ENCODE measurements at places on chromosomes 12 and 14. TPM values are rescaled to one million over a fixed set of nuclear protein-coding genes. Genes with fewer than 3 reads are reported as not detected.

GXYLT1 gene
- total RNA-seq: 9.9 TPM

SMOC1 gene
- 2.0 TPM for total RNA-seq

- no peak overlapping the region for H3K27ac ChIP-seq
- H3K36me3 ChIP-seq: no peaks in the 10 kb centered on the region
- peaks cover 13% of the 10 kb centered on the region for H3K27me3 ChIP-seq
Measured at GRCh38 chr12:31928246-31929026, 30.8 kb upstream of the RESF1 start.

GRCh38 chr12:56062996-56063395, 17.0 kb upstream of the ERBB3 start:
- H3K4me3 ChIP-seq: no peak overlapping the region
- H3K27me3 ChIP-seq: no peaks in the 10 kb centered on the region
- DNase-seq: no peak
- H3K27ac ChIP-seq: peak overlapping the region; percentile 71
- no peaks in the 10 kb centered on the region for H3K36me3 ChIP-seq

GRCh38 chr14:36950812-36951211, 221.6 kb downstream of the SLC25A21 start:
- no peak overlapping the region for H3K4me3 ChIP-seq
- H3K4me1 ChIP-seq: peaks cover 43% of the 10 kb centered on the region
- no peak for DNase-seq

DNA sequence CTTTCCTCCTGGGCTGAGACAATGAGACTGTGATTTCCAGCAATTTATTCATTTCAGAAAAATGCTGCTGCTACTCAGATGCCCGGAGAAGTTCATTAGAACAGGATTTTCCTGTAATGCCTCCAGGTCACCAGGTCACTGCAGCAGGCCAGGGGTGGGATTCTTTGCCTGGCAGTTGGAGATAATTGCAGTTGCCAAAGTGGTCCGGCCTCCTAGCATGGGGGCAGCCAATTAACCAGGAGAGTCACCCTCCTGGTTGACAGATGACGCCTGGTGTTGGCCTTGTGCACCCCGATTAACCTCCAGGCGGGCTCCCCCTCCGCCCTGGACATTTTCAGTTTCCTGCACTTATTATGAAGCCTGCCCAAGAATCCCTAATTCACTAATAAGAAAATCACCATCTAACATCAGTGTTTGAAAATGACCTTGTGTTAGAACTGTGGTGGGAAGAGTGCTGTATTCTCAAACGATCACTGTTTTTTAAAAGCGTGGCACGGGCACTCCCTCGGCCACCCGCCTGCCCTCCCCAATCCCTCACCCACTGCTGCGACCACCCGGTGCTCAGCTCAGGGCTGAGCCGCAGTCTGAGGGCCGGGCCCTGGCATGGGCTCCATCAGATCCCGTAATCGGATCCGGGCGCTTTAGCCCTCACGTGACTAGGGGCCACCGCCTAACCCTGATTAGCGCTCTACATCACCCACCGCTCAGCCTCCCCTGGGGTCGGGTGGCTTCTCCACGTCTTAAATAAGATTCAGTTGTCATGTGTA, 12.9 kb downstream of the RIMBP2 start:
- H3K27ac ChIP-seq: no peak overlapping the region
- H3K27me3 ChIP-seq: peaks cover 6% of the 10 kb centered on the region
- peak; percentile 80 for DNase-seq
- no peaks in the 10 kb centered on the region for H3K36me3 ChIP-seq
- H3K4me3 ChIP-seq: no peak overlapping the region

- H3K4me1 ChIP-seq: no peaks in the 10 kb centered on the region
- no peak overlapping the region for H3K27ac ChIP-seq
- H3K4me3 ChIP-seq: no peak overlapping the region
- H3K27me3 ChIP-seq: no peaks in the 10 kb centered on the region
Measured at GRCh38 chr12:70330158-70330557, 35.9 kb upstream of the KCNMB4 start.

- no peaks in the 10 kb centered on the region for H3K27me3 ChIP-seq
- peak overlapping the region; percentile 10 for H3K4me3 ChIP-seq
- H3K36me3 ChIP-seq: peaks cover 20% of the 10 kb centered on the region
- peaks cover 64% of the 10 kb centered on the region for H3K4me1 ChIP-seq
- H3K27ac ChIP-seq: peak overlapping the region; percentile 96
- no peak for DNase-seq
Measured at GRCh38 chr12:108313606-108314351, 25.3 kb downstream of the CMKLR1 start.

- DNase-seq: no peak
- H3K27me3 ChIP-seq: no peaks in the 10 kb centered on the region
- no peak overlapping the region for H3K4me3 ChIP-seq
- peaks cover 45% of the 10 kb centered on the region for H3K4me1 ChIP-seq
- no peaks in the 10 kb centered on the region for H3K36me3 ChIP-seq
Measured at GRCh38 chr14:95138876-95139275, 18.5 kb downstream of the DICER1 start.

DNA sequence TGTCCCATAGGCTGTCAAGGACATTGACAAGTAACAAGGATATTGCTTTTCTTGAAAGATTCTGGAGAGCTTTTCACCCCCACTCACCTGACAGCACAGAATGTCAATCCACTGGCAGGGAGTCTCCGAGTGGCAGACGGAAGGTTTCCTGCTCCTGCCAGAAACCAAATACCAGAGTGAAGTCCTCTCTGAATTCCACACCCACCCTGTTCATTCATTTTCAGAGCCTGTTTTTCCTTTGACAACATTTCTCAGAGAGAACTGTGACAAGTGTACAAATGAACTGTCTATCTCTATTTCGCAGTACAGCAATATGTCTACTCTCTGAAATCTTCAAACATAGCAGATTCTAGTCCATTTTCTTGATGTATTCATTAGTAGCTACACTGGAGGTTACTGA, 26.2 kb upstream of the BICD1 start:
- no peak overlapping the region for H3K27ac ChIP-seq
- peaks cover 49% of the 10 kb centered on the region for H3K4me1 ChIP-seq
- no peaks in the 10 kb centered on the region for H3K36me3 ChIP-seq
- no peak for DNase-seq
- H3K4me3 ChIP-seq: no peak overlapping the region
